HL-60 (cell line): ENCODE measurements at places on chromosomes 3 and 15.

GRCh38 chr3:98892263-98892662 lies 9.2 kb downstream of the DCBLD2 start:
- no peak for DNase-seq

DNA sequence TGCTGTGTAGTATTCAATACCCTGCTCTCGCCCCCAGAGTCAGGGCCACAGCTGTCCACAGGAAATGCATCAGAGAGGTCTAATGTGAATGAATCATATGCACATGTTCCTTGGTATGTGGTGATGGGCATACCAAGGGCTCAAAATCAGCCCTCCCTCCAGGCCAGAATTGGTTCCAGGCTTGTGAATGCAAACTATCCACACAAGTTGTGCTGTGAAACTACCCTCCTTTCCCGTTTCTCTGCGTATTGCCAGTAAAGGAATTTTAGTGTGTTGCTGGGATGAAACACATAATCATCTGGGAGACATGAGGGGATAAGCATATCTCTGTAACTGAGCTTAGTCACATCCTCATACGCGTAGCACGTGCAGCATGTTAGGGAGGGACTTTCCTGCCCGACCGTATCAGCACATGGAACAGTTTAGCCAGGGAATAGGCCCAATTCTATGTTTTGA lies 9.2 kb upstream of the MME start:
- no peak for DNase-seq

DNA sequence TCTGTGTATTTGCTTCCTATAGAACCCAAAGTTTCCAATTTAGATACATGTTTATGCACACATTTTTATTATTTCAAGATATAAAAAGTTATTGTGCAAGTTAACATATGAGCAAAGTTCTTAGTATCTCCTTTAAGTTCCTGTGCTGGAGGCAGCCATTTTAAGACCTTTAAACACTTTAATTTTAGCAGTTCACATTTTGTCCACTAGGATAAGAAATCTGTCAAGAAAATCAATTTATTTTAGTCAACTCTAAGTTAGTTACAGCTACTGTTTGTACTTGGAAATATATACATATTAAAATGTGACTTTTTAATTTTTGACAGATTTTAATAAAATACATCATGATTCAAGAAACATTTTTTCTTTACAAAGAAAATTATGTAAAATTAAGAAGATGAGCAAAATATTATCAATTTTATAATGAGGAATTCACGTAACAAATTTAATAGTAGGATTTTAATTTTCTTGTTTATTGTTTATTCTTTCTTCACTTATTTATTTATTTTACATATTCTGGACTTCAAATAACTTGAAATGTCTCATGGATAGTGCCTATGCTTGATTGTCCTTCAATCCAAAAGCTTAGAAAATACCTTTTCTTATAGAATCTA lies 402.6 kb upstream of the GBE1 start:
- no peak for DNase-seq

DNA sequence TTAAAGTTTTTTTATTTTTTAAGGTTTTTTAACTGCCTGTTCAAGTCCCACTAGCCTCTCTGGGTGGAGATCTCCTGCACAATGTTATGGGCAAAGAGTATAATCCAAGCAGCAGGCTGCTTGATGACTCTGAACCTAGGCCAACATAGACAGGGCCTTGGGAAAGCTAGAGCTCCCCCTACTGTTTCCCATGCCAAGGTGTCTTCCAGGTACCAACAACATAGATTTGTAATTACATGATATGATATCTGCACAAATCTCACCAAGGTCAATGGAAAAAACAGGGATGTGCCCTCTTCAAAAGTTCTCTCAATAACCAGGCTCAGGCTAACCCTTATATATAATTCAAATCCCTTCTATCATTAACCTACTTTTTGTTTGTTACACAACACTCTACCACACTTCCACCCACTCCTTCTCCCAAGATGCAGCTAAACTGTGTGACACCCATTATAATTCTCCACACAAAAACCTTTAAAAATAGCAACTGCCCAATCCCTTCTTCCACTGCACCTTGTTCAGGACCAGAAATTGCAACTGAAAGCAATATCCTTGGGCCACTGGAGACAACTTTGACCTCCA lies 43.8 kb downstream of the RBM15B start:
- DNase-seq = peak; percentile 52

- no peak for DNase-seq
Measured at GRCh38 chr3:119293105-119293870, 895 bp upstream of the ARHGAP31 start.

DNA sequence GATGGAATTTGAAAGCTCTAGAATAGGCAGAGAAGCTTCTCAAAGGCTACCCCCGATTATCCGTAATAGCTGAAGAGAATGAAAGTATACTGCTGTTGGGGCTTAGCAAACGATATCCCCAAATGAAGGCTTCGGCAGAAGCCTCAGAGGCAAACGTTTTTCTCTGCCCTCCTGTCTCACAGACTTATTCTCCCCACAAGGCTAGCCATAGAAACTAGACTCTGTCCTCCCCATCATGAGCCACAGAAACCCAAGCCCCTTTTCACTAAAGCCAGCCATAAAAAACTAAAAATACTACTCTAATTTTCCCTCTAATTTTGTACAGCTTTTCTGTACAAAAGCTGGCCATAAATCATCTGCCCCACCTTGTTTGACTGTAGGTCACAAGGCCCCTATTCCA lies 413.4 kb upstream of the CFAP20DC start:
- DNase-seq = no peak

- no peak for DNase-seq
Measured at GRCh38 chr3:48784426-48785120, 63.1 kb downstream of the PRKAR2A start.

DNA sequence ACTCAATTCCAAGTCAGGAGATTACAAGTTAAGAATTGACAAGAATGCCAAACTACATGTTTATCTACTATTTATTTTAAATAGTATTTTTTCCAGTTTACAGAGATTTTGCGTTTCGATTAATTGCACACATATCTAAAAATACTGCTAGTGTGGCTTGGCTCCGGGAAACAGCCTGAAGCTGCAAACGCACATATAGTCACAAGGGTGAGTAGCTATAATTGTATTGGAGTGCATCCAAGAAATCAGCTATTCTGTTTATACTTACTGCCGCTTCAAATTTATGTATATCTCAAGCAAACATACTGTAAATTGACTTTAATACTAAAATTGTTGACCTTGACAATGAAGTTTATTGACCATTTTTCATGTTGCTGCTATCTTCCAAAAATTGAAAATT lies 77.0 kb upstream of the PLSCR5 start:
- no peak for DNase-seq

DNA sequence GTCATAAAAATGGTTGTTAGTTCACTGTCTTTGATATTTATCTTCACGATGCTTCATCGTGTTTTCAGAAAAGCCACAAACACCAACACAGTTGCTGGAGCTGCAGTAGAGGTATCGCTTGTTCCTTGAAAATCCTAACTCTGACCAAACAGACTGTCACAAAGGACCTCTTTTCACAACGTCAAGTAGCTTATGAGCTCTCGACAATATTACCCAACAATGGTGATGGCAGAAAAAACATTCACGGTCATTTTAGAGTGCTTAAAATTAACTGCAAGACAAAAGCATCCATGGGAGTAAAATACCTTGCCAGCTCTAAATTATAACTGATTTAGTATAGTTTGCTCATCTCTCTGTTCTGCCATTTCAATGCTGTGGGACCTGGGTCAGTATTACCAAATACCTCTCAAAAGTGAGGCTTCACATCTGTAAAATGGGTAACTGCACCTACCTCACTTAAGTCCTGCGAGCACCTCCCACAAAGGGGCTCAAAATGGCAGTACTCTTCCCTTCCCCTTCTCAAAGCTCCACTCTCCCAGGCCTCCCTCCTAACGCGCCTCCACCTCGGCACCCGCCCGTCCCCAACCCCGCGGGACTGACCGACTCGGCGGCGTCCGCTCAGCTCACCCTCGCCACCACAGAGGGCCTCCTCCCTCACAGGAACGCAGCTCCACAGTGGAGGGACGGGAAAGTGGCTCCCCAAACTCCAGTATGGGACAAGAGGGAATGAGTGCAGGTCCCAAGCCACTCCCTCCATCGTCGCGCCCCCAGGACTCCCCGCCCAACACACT lies 546 bp downstream of the TRIM59 start:
- peak; percentile 19 for DNase-seq

GRCh38 chr15:49908236-49908932 lies 210.6 kb downstream of the ATP8B4 start:
- no peak for DNase-seq

DNA sequence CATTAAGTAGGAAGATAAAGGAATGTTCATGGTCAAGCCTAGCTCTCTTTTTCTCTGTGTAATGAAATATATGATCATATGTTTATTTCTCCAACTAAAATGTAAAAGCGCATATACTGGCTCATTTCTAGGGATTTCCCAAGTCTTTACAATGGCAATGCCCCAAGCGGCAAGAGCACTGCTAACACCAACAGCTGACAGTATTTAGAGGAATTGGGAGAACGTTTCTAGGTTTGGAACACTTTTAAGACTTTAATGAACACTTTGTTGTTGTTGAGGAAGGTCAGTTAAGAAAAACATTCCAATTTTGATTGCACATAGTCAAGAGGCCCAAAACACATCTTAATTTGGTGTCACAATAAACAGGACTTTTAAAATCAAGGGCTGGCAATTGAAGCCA lies 132.7 kb downstream of the ATP8B4 start:
- no peak for DNase-seq

DNA sequence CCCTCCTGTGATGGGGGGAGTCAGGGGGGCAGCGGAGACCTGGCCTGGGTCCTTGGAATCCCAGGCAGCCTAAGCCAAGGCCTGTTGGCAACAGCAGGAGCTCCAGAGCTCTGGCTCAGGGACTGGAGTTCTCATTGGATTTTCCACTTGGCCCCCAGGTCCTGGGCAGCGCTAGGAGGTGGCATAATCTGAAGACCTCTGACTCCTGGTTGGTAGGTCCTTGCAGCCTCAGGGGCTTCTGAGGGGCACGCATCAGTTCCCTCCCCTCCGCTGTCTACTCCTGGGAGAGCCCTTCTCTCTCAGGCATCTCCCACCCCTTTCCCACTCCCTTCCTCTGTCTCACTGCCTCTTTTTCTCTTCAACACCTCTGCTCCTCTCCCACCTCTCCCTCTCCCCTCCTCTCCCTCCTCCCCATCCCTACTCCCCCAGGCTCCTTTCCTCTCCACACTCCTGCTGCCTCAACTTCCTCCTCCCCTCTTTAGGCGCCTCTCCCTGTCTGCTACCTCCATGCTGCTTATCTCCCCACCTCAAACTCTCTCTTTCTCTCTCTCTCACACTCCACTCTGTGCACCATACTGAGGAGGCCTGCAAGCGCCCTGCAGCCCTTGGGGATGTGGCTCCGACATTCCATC lies 41.1 kb upstream of the SLC6A1 start:
- no peak for DNase-seq

GRCh38 chr15:20345401-20345958 lies 196.1 kb downstream of the GOLGA6L6 start:
- no peak for DNase-seq

- DNase-seq = no peak
Measured at GRCh38 chr3:43273416-43273815, 12.9 kb upstream of the SNRK start.

- DNase-seq = peak; percentile 87
Measured at GRCh38 chr3:177357352-177358090, 160.2 kb upstream of the TBL1XR1 start.

DNA sequence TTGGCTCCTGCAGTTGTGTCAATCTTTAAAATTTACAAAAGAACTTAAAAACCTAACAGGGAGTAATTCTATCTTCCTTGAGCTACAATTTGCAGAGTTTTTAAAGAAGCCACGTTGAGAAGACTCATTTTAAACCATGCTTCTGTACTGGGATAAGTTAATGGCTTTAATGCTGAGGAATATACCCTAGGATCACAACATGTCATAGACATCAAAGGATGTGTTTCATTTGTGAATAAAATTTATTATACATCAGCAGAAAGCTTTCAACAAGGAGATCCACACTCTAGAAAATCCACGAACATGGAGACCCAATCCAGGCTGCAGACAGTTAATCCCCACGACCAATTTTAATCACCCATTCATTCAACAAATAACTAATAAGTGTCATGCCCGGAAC lies 297.2 kb downstream of the MAGI1 start:
- DNase-seq = no peak

DNA sequence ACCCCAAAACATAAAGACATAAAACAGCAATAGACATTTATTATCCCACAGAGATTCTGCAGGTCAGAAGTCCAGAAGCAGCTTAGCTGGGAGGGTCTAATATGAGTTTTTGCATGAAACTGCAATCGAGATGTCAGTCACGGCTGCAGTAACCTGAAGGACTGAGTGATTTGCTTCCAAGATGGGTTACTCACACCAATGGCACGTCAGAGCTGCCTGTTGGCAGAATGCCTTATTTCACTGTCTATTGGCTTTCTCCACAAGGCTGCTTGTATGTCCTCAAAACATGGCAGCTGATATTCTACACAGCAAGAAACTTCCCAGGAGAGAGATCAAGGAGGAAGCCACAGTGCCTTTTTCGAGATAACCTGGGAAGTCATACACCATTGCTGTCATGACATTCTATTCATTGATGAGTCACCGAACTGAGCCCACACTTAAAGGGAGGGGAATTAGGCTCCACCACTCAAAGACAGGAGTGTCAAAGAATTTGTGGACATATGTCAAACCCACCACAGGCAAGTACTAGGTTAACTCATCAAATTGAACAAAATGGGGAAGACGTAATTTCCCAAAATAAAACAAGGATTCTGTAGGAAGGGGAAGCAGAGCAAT lies 122.2 kb downstream of the SYNPR start:
- DNase-seq = no peak

- DNase-seq = no peak
Measured at GRCh38 chr3:14925729-14926591, 21.4 kb upstream of the NR2C2 start.
